ENCODE measurements at places on chromosomes 7 and 10.

DNA sequence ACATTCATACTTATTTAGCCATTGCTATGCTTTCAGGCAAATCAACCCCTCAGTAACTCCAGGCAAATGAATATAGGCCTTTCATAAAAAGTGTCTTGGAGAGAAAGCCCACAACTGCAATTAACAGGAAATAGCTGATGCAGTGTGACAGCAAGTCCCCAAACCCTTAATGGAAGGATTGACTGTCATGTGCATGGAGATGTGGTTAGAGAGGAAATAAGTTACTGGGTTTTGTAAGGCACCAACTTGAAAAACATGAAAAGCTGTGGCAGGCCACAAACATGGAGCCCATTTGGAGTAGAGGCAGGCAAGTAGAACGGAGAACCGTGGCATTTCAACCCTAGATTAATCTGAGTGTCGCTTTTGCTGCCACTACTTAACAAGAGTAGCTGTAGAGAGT, 549.4 kb upstream of the C7orf33 start:
- DNase-seq = no peak

DNA sequence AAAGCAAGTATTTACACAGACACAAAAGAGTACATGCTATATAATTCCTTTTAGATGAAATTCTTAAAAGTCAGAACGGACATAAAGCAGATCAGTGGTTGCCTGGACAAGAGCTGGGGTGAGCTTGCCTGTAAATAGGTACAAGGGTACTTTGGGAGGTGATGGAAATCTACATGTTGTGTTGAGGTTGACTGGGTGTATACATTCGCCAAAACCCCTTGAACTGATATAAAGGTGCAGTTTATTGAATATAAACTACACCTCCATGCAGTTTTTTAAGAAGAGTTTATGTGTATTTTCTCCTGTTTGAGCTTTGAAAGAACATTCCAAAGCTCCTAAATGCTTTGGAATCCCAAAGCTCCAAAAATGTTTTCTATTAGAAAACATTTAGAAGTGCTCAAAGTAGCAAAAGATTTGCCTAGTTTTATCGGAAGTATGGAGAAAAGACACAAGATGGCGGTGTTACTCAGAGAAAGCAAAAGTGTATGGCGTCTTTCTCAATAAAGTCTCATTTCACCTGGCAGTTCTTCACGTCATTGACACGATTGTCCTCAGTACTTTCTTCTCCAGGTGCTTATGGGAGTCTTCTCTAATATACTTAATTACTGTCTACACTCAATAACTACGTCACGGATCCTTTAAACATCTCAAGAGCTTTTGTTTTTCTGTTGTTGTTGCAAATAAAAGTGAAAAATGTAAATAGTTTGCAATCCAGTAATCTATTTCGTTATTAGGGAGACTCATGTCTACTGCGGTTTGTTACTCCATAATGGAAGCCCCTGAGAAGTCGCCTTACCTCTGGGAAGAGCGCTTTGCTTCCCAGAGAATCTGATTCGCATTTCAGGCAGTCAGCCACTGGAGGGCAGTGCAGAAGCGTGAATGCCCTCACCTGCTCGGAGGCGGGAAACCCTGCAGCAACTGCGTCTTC, 14.7 kb upstream of the SEC61G start:
- DNase-seq = peak; percentile 87

DNA sequence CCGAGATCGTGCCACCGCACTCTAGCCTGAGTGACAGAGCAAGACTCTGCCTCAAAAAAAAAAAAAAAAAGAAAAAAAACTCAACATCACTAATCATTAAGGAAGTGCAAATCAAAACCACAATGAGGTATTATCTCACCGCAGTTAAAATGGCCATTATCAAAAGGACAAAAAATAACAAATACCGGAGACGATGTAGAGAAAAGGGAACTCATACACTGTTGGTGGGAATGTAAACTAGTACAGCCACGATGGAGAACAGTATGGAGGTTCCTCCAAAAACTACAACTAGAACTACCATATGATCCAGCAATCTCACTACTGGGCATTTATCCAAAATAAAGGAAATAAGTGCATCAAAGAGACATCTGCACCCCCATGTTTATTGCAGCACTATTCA, 24.3 kb downstream of the GRK5 start:
- DNase-seq = peak; percentile 46

GRCh38 chr10:91247360-91248111, 27.1 kb downstream of the PCGF5 start:
- DNase-seq = peak; percentile 7

DNA sequence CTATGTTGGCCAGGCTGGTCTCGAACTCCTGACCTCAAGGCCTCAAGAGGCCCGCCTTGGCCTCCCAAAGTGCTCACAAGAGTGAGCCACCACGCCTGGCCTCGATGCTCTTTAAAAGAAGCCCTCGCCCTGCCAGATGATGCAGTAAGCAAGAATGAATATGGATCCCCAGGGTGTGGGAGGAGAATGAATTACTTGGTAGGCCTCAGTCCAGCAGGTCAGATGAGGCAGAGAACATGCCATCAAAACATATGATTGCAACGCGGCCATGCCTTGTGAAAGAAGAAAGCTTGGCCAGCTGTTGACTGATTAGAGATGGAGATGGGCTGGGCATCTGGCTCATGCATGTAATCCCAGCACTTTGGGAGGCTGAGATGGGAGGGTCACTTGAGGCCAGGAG, 68.7 kb downstream of the CAMK1D start:
- peak; percentile 11 for DNase-seq

GRCh38 chr10:119409906-119410305, 132.6 kb downstream of the RGS10 start:
- DNase-seq = peak; percentile 87

DNA sequence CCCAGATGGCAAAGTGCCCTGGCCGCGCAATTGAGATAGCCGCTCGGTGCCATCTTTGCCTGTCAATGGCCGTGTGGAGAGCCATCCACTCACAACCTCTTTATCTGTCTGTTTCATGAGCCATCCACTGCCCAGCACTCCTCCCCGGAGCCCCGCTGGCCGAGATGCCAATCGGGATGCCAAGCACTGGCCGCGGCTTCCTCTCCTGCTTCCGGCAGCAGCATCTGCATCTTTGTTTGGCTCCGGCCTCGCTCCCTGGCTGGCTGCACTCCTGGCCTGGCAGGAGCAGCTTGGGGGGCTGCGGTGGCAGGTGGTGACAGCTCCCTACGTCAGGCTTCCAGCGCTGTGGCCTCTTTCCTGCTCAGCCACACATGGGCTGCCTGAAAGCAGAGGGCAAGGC, 231.7 kb downstream of the USP6NL start:
- no peak for DNase-seq

- no peak for DNase-seq
These were observed 135.9 kb downstream of the PAXIP1 start for GRCh38 chr7:154867068-154867467.

DNA sequence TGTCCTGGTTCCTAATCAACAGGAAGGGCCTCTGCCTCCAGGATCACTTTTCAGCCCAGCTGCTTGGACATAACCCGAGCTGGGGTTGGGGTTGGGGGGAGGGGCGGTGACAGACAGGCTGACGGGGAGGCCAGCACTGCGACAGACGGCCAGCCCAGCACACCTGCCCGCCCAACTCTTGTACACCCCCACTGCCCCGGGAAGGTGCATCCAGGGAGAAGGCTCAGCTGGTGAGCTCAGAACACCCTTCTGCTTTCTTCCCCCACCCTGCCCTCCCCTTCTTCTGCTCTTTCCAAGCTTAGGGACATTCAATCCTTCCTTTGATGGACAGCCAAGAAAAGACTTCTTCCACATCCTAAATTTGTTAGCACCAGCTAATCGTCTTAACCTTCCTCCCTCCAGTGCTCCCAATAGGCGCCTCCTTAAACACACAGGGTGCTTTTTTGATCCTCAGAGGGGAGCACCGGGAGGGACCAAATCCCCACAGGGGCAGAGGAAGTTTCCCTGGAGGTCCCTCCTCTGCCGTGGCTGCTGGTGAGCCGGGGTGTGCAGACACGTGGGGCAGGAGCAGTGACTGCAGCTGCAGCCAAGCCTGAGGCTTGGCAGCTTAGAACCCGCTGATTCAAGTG, 44.7 kb downstream of the COL13A1 start:
- no peak for DNase-seq

DNA sequence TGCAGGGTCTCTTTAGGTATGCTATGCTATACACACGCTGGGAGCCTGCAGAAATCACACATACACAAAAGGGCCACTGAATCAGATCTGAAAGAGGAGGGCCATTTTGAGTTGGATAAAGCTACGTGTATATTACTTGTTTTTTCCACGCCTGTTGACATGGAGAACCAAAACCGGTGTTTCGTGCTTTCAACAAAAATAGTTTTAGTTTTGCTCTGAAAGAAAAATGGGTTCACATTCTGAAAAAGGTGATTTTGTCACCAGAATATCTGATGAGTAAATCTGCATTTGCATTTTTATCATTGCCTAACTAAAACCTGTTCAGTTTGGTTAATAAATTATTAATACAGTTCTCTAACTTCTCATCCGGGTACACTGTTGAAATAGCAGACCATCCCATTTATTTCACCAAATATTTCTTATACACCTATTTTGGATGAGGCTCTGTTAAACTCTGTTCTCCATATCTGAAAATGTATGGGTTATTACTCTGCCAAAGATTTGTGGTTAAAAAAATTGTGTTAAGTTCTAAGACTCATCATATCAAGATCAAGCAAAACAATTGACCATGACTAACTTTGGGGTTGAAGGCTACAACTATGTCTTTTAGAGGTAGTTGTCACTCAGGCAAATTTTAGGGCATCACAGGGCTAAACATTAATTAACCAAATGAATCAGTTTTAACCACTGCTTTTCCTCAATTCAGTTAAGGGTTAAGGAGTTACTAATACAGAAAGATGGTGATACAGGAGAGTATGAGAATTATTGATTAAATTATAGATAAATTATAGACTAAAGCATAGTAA, 101.2 kb upstream of the RPA3 start:
- DNase-seq = no peak

- DNase-seq = peak; percentile 93
These were observed 23.1 kb downstream of the MDFIC start for GRCh38 chr7:114944745-114945625.

- DNase-seq = peak; percentile 22
These were observed 25.2 kb downstream of the LIPK start for GRCh38 chr10:88731296-88731695.

DNA sequence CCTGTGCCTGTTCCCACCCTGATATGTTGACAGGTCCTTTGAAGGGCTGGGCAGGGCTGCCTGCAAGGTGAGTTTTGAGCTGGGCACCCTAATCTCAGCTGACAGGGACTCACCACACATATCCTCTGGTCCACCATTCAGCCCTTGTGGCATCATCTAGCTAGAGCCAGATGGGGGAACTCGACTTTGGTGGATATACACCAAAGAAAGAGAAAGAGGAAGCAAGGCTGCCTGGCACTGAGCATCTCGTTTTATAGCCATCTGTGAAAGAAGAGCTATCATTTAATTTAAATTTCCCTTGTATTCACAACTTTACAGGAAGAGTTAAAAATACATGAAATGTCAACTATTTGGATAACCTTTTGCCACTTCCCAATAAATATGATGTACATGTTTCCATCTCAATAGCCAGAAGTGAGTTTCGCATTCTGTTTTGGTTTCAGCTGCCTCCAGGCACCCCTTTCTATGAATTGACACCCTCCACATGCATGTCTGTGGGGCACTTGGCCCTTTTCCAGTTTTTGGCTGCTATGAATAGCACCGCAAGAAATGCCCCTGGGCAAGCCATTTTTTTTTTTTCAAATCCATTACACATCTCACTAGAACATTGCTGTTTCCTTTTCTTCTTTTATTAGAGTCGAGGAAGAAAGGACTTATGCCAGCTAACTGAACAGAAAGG, 22.9 kb upstream of the GRB10 start:
- DNase-seq = no peak

DNA sequence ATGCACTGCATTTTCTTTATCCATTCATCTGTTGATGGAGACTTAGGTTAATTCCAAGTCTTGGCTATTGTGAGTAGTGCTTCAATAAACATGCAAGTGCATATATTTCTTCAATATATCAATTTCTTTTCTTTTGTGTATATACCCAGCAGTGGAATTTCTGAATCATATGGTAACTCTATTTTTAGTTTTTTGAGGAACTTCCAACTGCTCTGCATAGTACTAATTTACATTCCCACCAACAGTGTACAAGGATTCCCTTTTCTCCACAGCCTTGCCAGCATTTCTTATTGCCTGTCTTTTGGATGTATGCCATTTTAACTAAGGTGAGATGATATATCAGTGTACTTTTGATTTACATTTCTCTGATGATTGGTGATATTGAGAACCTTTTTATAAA, 145.2 kb downstream of the LYZL1 start:
- DNase-seq = no peak

DNA sequence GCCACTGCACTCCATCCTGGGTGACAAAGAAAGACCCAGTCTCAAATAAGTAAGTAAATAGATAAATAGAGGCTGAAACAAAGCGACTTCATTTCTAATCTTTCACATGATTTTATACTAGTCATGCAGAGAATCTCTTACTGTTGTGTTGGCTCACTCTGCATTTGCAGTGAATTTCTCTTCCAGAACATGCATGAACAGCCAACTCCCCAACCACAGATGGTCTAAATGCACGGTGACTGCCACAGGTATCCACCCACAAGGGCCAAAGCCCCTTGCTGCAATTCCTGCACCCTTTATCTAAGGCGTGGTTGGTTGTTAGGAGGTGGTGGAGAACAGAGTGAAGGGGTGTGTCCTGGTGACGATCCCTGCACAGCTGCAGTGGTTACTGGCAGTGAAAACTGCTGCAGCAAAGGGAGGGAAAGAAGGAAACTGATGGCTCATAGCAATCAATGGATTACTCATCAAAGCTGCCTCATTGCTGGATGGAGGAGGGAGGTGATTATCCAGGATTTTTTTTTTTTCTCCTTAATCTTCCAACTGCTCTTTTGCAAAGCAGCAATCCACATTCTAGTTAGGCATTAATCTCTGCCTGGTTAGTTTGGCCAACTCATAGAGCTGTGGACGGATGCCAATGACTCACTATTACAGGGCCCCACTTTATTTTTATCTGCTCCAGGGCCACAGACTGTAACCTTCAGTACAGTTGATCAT, 50.6 kb downstream of the PRTFDC1 start:
- no peak for DNase-seq

DNA sequence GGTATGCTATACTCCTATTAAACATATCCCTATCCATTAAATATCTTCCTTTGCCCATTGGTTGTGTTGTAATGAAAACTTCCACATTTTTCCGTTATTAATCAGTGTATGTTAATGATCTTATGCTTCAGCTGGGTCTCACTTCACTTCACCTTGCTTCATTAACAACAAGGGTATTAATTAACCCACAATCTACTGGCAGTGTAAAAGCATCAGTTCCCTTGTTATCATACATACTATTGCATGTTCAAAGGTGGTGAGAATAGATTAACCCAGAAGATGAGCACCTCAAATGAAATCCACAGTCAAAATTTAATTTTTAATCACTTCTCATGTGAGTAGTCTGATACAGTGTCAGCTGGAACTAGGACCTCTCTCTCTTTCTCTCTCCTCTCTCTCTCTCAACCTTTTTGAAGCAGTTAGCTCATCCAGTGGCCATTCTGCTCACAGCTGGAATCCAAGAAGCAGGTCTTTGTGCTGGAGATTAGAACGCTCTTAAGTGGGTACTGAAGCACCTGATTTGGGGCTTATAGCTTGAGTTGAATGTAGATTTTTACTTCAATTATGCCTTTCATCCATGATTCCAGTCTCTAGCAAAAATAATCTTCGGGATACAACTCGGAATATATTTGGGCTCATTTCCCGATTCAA, 172.3 kb downstream of the RAPGEF5 start:
- DNase-seq = no peak

- DNase-seq = no peak
These were observed 126.7 kb downstream of the NT5C2 start for GRCh38 chr10:103066141-103067098.
